ENCODE measurements at places on chromosomes 12 and 14.

GRCh38 chr12:104263580-104264358 lies 39.8 kb upstream of the EID3 start:
- no peak for DNase-seq

- no peak for DNase-seq
Measured at GRCh38 chr12:86950444-86950843, 694.3 kb upstream of the MGAT4C start.

GRCh38 chr12:15699886-15700285 lies 89.3 kb downstream of the EPS8 start:
- DNase-seq = no peak

- no peak for DNase-seq
Measured at GRCh38 chr12:54432815-54433164, 13.7 kb upstream of the ITGA5 start.

DNA sequence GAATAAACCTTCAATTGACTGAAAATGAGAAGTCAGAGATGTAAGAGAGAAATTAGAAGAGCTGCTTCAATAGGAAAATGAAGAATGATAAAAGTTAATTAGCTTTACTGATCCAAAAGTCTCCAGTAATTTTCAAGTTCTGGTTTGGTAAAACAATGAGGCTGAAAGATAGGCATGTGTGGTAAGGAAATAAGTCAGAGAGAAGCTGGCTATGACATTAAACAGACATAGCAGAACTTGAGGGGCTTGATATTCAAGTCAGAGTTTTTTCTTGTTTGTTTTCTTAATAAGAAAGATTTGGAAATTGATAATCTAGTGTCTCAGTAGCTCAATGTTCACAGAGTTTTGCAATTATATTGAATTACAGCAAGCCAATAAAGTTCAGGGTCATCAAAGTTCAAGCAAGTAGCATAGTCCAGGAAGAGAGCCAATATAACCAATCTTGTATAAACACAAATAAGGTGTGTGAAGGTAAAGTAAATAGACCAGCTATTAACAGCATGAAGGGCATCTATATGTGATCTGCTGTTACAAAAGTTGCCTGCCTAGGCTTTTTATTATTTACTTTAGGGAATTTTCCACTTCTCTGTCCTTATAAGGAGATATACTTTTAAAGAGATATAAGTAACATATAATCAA lies 1111.5 kb downstream of the TRHDE start:
- DNase-seq = no peak

DNA sequence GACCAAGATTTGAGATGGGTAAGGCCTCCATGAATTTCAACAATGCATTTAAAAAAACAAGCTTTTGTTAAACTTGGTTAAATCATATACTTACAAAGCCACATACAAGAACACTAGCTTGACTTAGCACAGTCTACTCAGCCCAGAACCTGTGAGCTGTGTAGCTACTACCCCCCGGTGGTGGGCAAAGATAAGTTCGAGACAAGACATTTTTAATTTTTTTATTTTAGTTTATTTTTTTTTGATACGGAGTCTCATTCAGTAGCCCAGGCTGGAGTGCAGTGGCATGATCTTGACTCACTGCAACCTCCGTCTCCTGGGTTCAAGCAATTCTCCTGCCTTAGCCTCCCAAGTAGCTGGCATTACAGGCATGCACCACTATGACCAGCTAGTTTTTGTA lies 3.7 kb upstream of the NECAP1 start:
- peak; percentile 41 for DNase-seq

DNA sequence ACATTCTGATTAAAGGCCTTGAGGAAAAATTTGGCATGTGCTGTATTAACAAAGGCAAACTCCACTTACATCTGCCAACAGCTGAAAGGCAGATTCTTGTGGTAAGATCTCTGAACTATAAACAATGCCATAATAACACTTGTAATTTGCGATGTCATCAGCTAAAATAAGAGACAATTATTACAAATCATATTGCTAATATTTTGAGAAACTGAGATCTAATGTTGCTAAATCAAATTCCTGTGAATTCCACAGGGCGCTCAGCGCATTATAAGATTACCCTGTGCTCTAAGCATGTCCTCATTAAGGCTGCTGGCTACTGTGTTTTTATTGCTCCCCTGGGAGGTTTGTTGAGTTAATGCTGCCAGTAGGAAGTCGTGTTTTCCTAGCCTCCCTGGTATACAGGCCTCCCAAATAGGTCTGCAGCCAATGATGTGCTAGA lies 244.8 kb downstream of the DACT1 start:
- DNase-seq = no peak

- no peak for DNase-seq
Measured at GRCh38 chr12:125069616-125070015, 4.4 kb downstream of the AACS start.

DNA sequence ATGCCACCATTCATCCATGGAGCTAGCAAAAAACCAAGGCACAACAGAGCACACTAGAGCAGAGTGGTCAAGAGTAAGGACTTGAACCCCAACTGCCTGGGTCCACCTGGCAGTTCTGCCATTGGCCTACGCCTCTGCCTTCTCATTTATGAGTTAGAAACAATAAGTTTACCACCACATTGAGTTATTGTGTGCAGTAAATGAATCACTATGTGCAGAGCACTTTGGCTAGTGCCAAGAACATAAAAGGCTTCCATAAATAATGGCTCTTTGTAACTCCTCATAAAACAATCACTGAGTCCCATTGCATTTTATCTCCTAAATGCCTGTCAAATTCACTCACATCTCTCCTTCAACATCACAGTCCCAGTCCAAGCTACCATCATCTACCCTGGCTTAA lies 86.3 kb downstream of the OTX2 start:
- DNase-seq = no peak

DNA sequence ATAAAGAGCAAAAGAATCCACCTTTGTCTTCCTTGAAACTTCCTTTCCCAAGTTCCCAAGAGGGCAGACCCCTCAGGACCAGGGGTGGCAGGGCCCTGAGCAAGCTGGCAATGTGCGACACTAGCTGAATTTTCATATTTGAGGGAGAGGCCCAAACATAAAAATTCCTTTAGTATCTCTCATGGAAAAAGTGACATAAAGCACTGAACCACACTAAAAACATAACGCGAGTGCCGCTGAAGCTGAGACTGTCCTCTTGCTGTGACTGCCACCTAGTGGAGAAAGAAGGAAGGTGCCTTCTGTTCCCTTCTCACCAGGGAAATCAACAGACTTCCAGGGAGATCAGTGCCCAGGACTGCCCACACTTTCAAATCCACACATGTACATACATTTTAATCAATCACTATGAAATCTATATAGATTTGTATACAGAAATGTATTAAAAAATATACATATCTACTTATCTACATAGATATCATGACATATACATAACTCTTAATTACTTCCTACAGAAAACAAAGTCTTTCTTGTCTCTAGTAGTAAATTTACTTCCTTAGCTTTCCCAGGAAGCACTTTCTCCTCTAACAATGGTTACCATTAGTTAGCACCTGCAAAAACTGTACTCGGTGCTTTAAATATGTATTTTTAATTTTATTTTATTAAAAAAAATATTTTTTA lies 53.8 kb downstream of the SSH1 start:
- DNase-seq = peak; percentile 45

- DNase-seq = no peak
Measured at GRCh38 chr12:119457271-119457670, 122.7 kb downstream of the CCDC60 start.

DNA sequence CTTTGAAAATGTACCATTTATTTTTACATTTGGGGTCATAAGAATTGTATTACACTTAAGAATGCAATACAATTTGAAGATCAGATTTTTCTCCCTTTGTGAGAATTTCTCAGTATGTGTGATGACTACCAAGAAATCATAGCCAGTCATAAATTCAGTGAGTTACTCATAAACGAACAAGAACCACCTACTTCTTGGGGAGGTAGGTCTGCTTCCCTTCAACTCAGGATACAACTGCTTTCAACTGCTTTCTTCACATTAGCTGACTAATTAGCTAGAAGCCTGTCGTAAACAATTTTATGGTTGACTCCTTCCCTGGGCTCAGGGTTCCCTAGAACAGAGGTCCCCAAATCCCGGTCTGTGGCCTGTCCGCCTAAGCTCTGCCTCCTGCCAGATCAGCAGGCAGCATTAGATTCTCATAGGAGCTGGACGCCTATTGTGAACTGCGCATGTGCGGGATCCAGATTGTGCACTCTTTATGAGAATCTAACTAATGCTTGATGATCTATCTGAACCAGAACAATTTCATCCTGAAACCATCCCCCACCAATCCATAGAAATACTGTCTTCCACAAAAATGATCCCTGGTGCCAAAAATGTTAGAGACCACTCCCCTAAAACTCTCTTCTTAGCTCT lies 3.7 kb downstream of the ANG start:
- DNase-seq = no peak

DNA sequence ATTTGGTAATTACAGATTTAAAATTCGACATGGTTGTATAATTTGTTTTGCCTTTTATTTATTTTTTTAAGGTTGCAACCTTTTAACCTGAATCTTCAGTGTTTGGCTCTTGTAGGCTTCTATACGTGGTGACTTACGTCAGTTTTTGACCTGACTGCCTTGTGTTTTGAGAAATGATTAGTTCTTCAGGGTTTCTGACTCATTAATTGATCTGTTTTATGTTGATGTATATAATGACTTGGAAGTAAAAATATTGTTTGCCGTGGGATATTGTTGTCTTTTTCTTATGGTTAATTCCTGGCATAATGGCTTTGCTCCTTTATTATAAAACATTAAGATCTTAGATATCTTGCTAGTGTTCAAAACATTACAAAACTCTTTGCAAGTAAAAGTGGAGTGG lies 2.5 kb downstream of the RASSF8 start:
- no peak for DNase-seq

- no peak for DNase-seq
Measured at GRCh38 chr12:124457287-124458219, 109.9 kb downstream of the NCOR2 start.

DNA sequence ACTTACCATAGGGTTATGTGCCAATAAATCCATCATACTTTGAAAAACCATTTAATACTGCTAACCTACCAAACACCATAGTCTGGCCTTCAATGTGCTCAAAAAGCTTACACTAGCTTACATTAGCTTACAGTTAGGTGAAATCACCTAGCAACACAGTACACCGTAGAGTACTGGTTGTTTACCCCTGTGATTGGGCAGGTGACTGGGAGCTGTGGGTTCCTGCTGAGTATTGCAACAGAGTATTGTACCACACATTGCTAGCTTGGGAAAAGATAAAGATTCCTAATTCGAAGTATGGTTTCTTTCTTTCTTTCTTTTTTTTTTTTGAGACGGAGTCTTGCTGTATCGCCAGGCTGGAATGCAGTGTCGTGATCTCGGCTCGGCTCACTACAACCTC lies 5.6 kb downstream of the ATP5MC2 start:
- DNase-seq = no peak

DNA sequence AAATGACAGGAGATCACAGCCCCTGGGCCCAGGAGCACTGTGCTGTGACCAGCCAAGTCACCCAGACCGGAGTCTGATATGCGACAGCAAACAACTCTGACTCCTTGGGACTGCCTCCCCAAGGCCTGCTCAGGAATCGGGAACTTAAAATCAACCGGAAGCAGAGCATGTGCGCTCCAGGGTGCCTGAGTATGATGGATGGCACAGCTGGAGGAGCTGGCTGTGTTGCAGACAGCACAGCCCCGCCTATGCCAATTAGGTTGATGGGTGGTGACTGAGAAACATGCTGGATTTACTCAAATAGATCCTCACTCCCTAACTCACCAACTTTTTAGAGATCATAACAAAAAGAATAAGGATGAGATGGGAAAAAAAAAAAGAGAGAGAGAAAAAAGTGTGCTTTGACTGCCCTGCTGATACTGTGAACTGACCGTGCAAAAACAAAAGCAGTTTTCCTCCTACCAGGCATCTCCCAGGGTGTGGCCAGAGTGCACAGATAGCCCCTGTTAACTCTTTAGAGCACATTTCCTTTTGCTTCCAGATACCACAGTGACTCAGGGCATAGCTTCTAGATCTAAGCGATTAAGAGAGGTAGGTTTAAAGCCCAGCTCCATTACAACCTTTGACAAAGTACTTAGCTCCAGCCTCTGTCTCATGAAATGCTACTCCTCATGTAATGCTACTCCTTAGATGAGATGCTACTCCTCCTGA lies 27.4 kb upstream of the STON2 start:
- no peak for DNase-seq

- DNase-seq = no peak
Measured at GRCh38 chr12:28367993-28368392, 177.7 kb downstream of the CCDC91 start.

DNA sequence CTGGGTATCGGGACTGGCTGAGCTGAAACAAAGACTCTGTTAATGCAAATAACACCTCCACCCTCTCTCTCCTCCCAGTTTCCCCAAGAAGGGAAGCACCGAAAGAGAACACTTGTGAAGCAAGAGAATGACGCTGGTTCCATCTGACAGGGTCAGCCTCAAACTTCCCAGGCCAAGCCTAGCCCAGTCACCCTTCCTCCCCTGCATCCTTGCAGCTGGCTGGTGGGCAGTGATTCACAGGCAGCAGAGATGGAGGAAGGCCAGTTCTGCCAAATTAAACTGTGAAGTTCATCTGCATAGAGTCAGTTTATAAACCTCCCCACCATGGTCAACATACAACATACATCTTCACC lies 2.8 kb downstream of the LRRC74A start:
- no peak for DNase-seq

- no peak for DNase-seq
Measured at GRCh38 chr14:77580964-77581505, 35.4 kb downstream of the SPTLC2 start.

- no peak for DNase-seq
Measured at GRCh38 chr12:50625029-50625925, 120.5 kb downstream of the DIP2B start.

GRCh38 chr12:42091769-42092168 lies 52.9 kb downstream of the GXYLT1 start:
- no peak for DNase-seq

All from activated T-cell treated with anti-CD3 and anti-CD28 coated beads for 1 hour (primary cell).